ENCODE measurements at places on chromosomes 2 and 18. TPM values are rescaled to one million over a fixed set of nuclear protein-coding genes. Genes with fewer than 3 reads are reported as not detected.
A peak's percentile ranks its signal among the peaks of the same experiment; 100 is the strongest.

Gene BCS1L
- total RNA-seq, result 40.3 TPM

Gene TGFBRAP1
- total RNA-seq, result 13.1 TPM

Gene AOX1
- 15.7 TPM for total RNA-seq

GRCh38 chr18:8767340-8767739 lies 62.0 kb downstream of the MTCL1 start:
- no peak for DNase-seq

GRCh38 chr2:161124201-161124600 lies 36.0 kb upstream of the TANK start:
- no peak for DNase-seq

- DNase-seq, result no peak
These were observed 186.9 kb downstream of the TWIST2 start for GRCh38 chr2:239034561-239035341.

GRCh38 chr2:46335391-46336282 lies 38.4 kb downstream of the EPAS1 start:
- peak; percentile 63 for DNase-seq
